ENCODE measurements at places on chromosomes 1 and 21.

GRCh38 chr21:30439975-30440374, at the start of gene KRTAP15-1:
KRTAP15-1 (plus strand) TSS chr21:30440275; CDS start chr21:30440328, 53 bp downstream.
- DNase-seq = no peak

DNA sequence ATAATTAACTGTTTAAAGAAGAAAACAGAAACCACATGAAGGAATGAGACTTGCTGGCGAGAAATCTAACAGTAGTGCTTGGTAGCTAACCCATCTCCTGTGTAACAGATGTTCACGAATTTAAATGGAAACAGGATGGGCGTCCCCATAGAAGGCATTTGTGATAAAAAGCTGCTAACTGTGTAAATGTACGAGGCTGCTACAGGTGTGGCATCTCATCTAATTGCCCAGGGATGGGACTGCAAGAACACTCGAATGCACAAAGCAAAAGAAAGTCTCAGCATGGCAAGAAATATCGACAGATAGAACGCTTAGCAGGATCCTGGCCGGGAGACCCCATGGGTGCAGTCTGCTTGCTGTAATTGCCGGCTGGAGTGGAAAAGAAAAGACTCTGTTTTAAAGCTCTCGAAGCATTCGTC, 112.7 kb downstream of the RUNX1 start:
- DNase-seq = no peak

DNA sequence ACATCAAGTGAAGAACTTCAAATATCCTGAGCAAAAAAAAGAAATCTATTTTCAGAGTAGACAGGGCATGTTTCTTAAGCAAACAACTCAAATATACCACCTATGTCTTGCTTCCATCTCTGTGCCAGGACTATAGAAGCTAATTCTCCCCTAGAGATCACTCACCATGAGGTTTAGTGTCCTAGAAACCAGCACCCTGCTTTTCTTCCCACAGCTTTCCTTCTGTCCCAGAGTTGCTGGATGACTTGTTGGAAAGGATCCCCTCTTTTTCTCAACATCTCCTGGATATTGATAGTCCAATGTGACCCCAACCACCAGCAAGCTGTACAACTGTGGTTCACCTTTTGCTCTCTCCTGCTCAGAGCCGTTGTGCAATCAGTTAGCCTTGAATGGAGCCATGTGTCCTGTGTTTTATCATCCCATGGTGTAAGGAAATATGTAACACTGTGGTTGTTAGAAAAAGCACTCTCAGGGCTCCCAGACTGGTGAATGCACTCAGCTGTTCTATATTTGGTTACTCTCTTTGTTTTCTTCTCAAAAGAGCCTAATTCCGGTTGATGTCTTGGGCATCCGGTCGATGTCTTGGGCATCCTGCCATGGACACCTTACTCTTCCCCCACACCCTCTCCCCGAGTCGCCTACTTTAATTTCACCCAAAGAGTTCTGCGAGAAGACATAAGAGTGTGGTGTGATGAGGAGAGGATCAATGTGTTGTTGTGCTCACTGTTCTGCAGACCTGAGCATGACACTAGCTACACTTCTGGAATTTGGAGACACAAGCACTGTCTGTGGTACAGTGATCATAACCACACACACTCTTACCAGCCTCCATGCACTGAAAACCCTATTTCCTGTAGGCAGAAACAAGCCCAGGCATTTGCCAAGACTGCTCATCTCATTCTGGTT, 1.7 kb downstream of the TNFSF4 start:
- no peak for DNase-seq

- DNase-seq = no peak
Observed at GRCh38 chr1:220878191-220879075, 810 bp upstream of the HLX start.

DNA sequence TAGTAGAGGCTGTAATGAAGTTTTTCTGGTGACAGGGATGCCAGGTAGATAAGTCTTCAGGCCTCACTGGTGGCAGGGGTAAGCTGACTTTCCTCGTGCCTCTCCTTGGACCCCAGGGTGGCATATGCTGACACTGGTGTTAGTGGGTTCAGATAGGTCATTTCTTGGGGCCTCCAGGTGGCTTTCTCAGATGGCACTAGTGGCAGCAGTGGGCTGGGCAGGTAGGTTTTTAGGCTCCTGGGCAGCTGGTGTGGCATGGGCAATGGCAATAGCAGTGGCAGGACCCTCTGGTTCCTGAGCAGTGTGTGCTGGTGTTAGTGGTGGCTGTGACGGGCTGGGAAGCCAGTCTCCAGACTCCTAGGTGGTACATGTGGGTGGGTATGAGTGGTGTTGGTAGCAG, 140.3 kb downstream of the PTBP2 start:
- no peak for DNase-seq

- no peak for DNase-seq
Observed at GRCh38 chr1:44545961-44546360, 128.3 kb downstream of the TMEM53 start.

GRCh38 chr21:26806801-26807295, 38.4 kb downstream of the ADAMTS1 start:
- DNase-seq = no peak

DNA sequence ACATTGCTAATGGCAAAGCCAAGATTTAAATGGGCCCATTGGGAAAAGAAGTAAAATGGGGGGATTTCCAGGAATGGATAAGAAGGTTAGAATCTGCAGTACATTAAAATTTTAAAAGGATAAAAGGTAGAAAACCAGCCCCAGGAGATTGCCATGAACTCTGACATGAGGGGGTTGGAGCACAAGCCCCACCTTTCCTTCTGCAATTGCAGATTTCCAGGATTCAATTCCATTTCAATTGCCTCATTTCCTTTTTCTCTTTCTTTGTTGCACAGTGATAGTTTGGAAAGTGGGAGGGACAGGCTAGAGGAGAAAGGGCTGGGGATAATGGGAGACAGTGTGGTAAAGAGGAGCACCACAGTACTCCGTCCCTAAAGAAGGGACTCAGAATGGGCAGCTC, 238.5 kb upstream of the RAB4A start:
- DNase-seq = no peak

GRCh38 chr1:246081856-246082668, 425.0 kb downstream of the SMYD3 start:
- DNase-seq = no peak

- no peak for DNase-seq
Observed at GRCh38 chr1:44305962-44306422, 49.1 kb downstream of the ERI3 start.

GRCh38 chr1:23960291-23961020, 828 bp downstream of the PNRC2 start:
- no peak for DNase-seq

GRCh38 chr1:201251851-201252430, 31.4 kb upstream of the PKP1 start:
- no peak for DNase-seq

GRCh38 chr1:200892546-200892945, 2.2 kb upstream of the INAVA start:
- DNase-seq = no peak

GRCh38 chr1:225349826-225350225, 78.0 kb downstream of the LBR start:
- no peak for DNase-seq

- DNase-seq = no peak
Observed at GRCh38 chr21:14707511-14708020, 161.5 kb upstream of the SAMSN1 start.

- no peak for DNase-seq
Observed at GRCh38 chr1:110487726-110488125, 31.2 kb downstream of the KCNA10 start.

DNA sequence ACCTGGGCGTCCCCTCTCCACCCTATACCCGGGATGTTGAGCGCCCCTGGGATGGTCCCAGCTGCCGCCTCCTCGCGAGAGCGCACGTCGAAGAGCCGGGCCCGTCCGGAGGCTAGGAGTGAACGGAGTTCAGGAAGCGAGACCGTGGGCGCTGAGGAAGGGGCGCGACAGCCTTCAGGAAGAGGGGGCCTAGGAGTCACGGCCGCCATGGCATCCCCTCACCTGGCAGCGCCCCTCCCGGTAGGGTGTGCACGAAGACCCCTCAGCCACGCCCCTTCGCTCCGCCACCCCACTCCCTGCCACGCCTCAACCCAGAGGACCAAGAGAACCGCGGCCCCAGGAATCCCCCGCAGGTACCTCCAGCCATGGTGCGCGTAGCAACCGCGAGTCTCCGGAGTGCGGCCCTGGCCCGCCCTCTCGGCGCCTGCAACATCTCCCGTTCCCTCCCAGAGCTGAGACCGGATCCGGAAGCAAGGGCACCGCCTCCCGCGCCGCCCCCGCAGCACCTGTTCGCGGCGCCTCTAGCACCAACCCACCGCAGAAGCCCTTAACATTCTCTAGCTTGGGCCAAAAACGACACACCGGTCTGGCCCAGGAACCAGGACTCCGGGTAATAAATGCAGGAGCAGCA, at the start of gene TSTD1:
Gene TSTD1 (minus strand): TSS at position 442 of the 631 bp plus-strand sequence. CDS start 75 bp downstream, at position 367.
- DNase-seq = no peak

- no peak for DNase-seq
Observed at GRCh38 chr1:13505020-13505419, 8.8 kb downstream of the LRRC38 start.

GRCh38 chr1:65630855-65631254, 161.8 kb upstream of the PDE4B start:
- DNase-seq = no peak

- DNase-seq = peak; percentile 68
Observed at GRCh38 chr1:2032737-2033136, 13.6 kb downstream of the GABRD start.

- DNase-seq = no peak
Observed at GRCh38 chr1:6239950-6240768, 3.8 kb upstream of the HES3 start.

DNA sequence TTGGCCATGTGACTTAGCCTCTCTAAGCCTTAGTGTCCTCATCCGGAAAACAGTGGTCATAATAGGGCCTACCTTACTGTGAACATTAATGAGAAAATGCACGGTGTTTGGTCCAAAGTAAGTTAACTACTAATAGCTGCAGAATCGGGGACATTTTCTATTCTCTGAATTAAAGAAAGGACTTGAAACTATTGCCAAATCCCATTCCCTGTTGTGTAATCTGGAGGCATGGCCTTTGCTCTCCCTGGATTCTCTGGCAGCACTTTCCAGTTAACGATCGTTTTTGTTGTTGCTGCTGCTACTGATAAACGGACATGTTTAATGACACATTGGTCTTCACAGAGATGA, 30.5 kb downstream of the FMO4 start:
- no peak for DNase-seq

DNA sequence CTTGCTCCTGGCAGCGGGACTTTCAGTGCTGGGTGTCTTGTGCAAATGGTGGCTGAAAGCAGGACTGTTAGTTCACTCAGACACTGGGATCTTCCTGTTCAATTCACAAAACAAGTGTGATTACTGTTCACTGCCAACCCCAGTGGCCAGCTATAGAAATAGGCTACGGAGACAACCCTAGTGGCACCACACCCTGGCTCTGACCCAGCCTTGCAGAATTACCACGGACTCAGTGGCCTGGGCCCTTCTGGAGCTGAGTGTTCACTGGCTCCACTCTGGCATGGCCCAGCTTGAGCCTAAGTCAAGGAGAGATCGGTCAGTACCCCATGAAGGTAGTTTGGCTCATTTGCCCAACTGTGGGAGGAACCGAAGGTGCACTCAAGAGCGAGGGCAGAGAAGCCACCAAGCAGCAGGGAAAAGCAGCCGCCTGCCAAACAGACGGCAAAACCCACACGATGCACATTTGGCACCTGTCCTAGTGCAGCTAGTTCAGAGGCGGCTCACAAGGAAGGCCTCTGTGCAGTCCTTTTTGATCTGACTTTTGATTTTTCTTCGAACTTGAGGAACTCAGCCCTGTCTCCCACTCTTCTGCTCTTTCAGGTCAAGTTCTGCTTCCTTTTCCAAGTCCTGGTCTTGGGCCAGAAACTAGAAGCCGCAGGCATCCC, 5.9 kb downstream of the KIAA2013 start:
- DNase-seq = peak; percentile 23

- no peak for DNase-seq
Observed at GRCh38 chr1:52631759-52632331, 1.1 kb upstream of the SHISAL2A start.

GRCh38 chr1:32394890-32395432, 720 bp upstream of the BSDC1 start:
- DNase-seq = no peak

- no peak for DNase-seq
Observed at GRCh38 chr1:108149796-108150467, 50.2 kb downstream of the SLC25A24 start.

GRCh38 chr1:22731924-22732720, 21.5 kb downstream of the EPHB2 start:
- DNase-seq = no peak

DNA sequence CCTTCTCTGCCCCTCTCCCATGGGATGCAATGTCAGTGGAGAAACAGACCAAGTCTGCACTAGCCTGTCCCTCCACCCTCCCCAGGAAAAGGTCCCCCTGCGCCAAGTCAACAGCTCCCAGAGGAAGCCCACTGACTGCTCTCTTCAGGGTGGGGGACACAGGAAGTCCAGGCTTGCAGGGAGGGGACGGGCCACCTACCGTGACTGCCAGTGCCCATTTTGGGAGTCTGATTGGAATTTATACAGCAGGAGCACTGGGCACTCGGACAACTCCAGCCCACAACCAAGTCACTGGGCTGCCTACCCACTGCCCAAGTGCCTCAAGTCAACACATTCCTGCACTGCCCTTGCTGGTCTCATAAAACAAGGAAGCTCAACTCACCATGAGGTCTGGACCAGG, 6.1 kb downstream of the CCNL2 start:
- DNase-seq = no peak

DNA sequence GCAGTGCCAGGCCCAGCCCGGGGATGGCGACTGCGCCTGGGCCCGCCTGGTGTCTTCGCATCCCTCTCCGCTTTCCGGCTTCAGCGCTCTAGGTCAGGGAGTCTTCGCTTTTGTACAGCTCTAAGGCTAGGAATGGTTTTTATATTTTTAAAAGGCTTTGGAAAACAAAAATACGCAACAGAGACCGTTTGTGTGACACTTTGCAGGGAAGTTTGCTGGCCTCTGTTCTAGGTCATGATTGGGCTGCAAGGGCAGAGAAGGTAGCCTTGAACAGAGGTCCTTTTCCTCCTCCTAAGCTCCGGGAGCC, 719 bp downstream of the SOD1 start:
- no peak for DNase-seq

DNA sequence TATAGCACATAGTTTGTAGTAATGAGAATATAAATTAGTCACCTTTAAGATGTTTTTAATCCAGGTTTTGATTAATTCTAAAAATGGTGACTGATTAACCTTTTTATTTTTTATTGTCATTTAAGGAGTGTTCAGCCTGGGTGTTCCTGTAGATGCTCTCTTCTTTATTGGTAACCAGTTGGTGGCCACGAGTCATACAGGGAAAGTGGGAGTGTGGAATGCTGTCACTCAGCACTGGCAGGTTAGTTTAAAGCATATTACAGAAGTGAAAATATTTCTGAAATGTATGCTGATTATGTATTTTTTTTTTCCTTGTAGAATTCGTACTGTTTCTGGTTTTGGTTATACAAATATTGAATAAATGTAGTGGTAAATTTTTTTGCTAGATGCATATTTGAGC, 28.1 kb downstream of the KCTD3 start:
- DNase-seq = no peak

GRCh38 chr1:2304282-2304681, 76.2 kb downstream of the SKI start:
- no peak for DNase-seq

- no peak for DNase-seq
Observed at GRCh38 chr1:115088115-115088778, 1.1 kb downstream of the TSPAN2 start.

- no peak for DNase-seq
Observed at GRCh38 chr1:214380986-214381695, 100.2 kb downstream of the SMYD2 start.

All from anterior cingulate cortex (tissue), 58 donors.